ENCODE measurements at places on chromosomes 4 and X. TPM values are rescaled to one million over a fixed set of nuclear protein-coding genes. Genes with fewer than 3 reads are reported as not detected.

- no peak for DNase-seq
- H3K36me3 ChIP-seq: no peaks in the 10 kb centered on the region
- no peak overlapping the region for H3K27ac ChIP-seq
- H3K4me1 ChIP-seq: no peaks in the 10 kb centered on the region
Observed at GRCh38 chr4:158649111-158649680, 22.5 kb downstream of the C4orf46 start.

Gene SLC7A11
- 2.1 TPM for total RNA-seq

- H3K27me3 ChIP-seq: peaks cover 5% of the 10 kb centered on the region
- peak; percentile 47 for DNase-seq
- H3K4me1 ChIP-seq: peaks cover 23% of the 10 kb centered on the region
- H3K36me3 ChIP-seq: no peaks in the 10 kb centered on the region
Observed at GRCh38 chrX:68832101-68832416, 3.2 kb downstream of the EFNB1 start.

GRCh38 chr4:180240670-180241069, 2002.5 kb upstream of the TENM3 start:
- DNase-seq: no peak
- H3K27me3 ChIP-seq: no peaks in the 10 kb centered on the region
- H3K36me3 ChIP-seq: no peaks in the 10 kb centered on the region
- H3K4me1 ChIP-seq: no peaks in the 10 kb centered on the region
- no peak overlapping the region for H3K4me3 ChIP-seq

GRCh38 chrX:50475208-50475607, 4.6 kb upstream of the DGKK start:
- no peak overlapping the region for H3K27ac ChIP-seq
- H3K36me3 ChIP-seq: no peaks in the 10 kb centered on the region
- no peaks in the 10 kb centered on the region for H3K4me1 ChIP-seq
- DNase-seq: no peak
- no peak overlapping the region for H3K4me3 ChIP-seq

- H3K4me1 ChIP-seq: no peaks in the 10 kb centered on the region
- no peak overlapping the region for H3K4me3 ChIP-seq
- H3K27ac ChIP-seq: no peak overlapping the region
- H3K27me3 ChIP-seq: no peaks in the 10 kb centered on the region
- no peak for DNase-seq
- no peaks in the 10 kb centered on the region for H3K36me3 ChIP-seq
Observed at GRCh38 chr4:4639370-4639769, 97.5 kb upstream of the STX18 start.

DNA sequence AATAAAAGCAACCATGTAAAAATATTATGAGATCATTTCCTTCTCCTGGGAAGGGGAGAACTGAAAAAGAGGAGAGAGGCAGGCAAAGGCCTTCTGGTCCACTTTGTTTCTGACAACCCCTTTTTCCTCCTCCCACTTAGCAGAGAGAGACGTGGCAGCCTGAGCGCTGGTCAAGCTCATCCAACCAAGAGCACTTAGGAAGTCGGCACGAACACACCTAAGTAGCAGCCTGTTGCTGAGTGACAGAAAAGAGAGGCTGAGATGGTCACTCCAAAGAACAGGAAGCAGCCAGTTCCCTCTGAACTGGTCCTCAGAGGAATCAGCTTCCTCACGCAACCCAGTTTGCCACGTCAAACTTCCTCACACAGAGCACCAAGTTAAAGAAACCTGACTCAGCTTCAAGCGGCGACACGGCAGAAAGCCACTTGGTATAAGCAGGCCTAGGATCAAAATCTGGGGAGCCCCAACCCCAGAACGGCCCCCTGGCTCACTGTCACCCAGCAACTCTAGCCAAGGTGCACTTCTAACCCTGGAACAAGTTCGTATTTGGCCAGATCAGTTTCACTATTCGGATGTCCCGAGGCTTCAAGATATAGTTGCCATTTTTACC, 861 bp downstream of the SEC24D start:
- H3K4me3 ChIP-seq: peak overlapping the region; percentile 97
- H3K4me1 ChIP-seq: 0 out of 2 replicates have a peak, but pooled peaks cover 4% of the 10 kb centered on the region
- peak; percentile 43 for DNase-seq
- H3K27ac ChIP-seq: peak overlapping the region; percentile 40
- H3K36me3 ChIP-seq: peaks cover 15% of the 10 kb centered on the region

- DNase-seq: no peak
- H3K27ac ChIP-seq: no peak overlapping the region
- H3K27me3 ChIP-seq: no peaks in the 10 kb centered on the region
- no peaks in the 10 kb centered on the region for H3K36me3 ChIP-seq
- no peaks in the 10 kb centered on the region for H3K4me1 ChIP-seq
Observed at GRCh38 chr4:87953826-87954225, 21.7 kb upstream of the SPP1 start.

GRCh38 chr4:185346975-185347601, 48.6 kb downstream of the LRP2BP start:
- H3K36me3 ChIP-seq: no peaks in the 10 kb centered on the region
- H3K4me3 ChIP-seq: no peak overlapping the region
- no peaks in the 10 kb centered on the region for H3K4me1 ChIP-seq
- no peak overlapping the region for H3K27ac ChIP-seq
- no peak for DNase-seq
- H3K27me3 ChIP-seq: no peaks in the 10 kb centered on the region

DNA sequence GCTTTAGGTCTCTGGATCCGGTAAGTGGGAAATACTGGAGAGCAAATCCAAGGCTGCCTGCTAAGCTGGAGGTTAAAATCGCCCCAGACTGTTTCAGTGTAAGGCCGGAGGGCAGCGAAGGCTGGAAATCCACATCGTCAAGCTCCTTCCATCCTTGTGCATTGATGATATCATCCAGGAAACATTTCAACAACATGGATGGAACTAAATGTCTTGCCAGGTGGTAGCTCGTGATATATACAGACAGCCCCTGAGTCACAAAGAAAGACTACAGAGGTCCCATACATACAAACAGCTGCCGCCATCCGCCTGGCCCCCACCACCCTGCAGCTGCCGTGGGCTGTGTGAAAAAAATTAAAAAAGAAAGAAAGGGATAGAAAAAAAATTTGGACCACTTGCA, 148.9 kb upstream of the RBPJ start:
- H3K27ac ChIP-seq: peak overlapping the region; percentile 95
- no peaks in the 10 kb centered on the region for H3K36me3 ChIP-seq
- peaks cover 50% of the 10 kb centered on the region for H3K4me1 ChIP-seq

Gene HS3ST1
- not detected for total RNA-seq

DNA sequence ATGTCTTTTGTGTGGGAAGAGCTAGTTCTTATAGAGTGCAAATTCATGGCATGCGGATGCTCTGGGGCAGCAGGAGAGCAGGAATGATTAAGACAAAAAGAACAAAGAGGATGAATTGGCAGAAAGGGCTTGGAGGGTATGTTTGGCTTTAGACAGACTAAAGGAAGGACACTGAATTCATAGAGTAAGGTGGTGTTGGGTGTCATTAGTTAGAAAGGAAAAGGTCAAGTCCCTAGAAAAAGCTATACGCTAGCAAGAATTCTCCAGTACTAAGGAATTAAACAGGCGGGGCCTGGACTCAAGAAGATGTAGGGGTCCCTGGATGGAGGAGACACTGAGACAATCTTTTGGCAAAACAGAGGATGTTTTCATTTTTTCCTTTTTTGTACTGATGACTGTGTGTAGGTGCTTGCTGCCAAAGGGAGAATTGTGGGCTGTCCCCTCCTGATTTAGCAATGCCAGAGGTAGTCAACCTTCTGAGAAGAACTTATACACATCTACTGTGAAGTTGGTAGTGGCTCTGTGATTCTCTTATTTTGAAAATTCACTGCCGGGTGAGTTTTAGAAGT, 391.0 kb downstream of the SPRY1 start:
- peak overlapping the region; percentile 49 for H3K27ac ChIP-seq
- H3K27me3 ChIP-seq: no peaks in the 10 kb centered on the region
- H3K36me3 ChIP-seq: no peaks in the 10 kb centered on the region

Gene IL15
- total RNA-seq: 16.3 TPM

Gene GAGE12F
- not detected for total RNA-seq

DNA sequence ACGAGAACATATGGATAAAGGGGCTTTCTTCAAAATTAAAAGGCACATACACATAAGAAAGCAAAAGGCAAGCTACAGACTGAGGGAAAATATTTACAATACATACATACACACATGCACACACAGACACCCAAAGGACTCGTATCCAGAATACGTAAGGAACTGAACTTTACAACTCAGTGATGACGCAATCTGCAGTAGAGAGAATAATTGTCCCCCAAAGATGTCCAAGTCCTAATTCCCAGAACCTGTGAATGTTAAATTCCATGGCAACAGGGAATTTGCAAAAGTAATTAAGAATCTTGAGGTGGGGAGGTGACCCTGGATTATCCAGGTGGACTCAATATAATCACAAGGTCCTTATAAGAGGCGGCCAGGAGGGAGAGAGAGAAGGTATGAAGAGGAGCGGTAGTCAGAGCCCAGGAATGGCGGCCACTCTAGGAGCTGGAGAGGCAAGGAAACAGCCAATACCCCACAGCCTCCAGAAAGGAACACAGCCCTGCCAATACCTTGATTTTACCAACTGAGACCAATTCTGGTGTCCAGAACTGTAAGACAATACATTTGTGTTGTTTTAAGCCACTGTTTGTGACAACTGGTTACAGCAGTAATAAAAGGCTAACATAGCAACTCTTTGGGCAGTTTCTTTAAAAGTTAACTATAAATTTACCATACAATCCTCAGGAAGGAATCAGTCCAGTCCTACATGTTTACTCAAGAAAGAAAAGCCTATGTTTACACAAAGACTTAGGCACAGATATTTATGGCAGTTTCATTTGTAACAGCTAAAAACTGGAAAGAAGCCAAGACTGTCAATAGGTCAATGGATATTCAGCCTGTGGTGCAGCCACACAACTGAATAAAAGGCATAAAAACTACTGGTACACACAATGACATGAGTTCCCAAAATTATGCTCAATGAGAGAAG, 27.3 kb upstream of the STS start:
- no peak overlapping the region for H3K27ac ChIP-seq
- no peaks in the 10 kb centered on the region for H3K27me3 ChIP-seq
- no peaks in the 10 kb centered on the region for H3K36me3 ChIP-seq
- DNase-seq: no peak
- peaks cover 19% of the 10 kb centered on the region for H3K4me1 ChIP-seq
- H3K4me3 ChIP-seq: no peak overlapping the region

Gene NDST3
- 1.7 TPM for total RNA-seq

DNA sequence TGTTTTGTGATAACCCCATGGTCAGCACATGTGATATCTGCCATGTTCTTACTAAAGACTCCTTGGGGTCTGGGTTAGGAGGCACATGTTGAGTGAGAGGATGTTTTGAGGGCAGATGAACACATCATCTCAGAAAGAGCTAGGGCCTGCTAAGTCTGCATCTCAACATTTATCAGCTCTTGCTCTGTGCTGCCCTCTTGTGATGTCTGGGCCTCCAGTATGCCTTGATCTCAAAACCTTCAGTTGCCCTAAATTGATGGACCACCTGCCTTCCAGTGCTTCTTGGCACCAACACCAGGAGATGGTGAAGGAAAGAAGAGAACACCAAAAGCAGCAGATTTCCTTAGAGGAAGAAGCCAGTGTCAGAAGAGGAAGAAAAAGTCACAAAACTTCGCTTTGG, 22.5 kb downstream of the MID1 start:
- H3K36me3 ChIP-seq: peaks cover 12% of the 10 kb centered on the region
- H3K4me1 ChIP-seq: peaks cover 2% of the 10 kb centered on the region
- H3K27me3 ChIP-seq: no peaks in the 10 kb centered on the region
- no peak overlapping the region for H3K27ac ChIP-seq

Gene OTOP1
- not detected for total RNA-seq

Gene MXRA5
- total RNA-seq: 49.6 TPM

DNA sequence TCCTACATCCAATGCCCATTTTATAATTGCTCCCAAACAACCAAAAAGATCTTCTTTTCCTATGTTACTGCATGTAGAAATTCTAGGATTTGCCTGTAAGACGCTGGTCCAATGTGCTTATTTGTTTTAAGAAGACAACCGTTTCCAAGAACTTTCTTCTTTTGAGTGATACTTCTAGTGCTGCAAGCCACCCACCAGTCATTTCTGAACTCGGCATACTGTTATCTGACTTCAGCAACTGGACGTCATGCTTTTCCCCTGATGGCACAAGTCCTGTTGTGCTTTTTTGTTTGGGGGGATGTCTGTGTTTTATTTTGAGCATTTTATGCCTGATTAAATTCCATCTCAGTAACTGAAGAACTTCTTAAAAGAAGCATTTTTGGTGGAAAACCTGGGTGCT, 16.0 kb upstream of the RAP1GDS1 start:
- no peak overlapping the region for H3K4me3 ChIP-seq
- no peaks in the 10 kb centered on the region for H3K4me1 ChIP-seq
- no peak for DNase-seq

Gene CACNA1F
- total RNA-seq: not detected

DNA sequence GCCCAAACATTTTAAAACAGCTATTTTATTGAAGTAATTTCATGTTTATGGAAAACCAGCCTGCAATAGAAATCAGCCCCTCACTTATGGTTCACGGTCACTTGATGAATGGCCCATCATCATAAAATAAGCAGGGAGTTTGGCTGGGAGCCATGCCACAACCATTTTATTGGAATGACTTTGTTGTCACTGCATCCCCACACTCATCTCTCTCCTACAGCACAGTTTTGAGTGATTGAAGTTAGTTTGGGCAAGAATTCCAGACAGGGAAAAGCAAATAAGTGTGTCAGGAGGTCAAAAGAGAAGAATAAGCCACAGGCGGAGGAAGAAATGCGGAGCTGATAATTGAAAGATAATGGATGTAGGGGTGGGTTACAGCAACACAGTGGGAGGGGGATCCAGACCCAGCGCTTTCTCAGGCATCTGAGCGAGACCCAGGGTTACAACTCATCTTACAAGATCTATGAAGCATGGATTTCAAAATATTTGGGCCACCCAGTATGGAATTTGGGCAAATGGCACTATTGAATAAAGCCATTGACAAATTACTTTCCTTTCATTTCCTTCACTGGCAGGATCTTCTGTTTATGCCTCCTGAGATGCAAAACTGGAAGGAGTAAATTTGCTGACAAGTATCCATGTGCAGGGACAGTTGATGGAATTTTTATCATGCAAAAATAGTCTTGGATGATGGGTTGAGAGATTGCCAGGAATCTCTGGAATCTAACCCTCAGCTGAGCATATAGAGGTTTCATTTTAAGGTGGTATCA, 100.8 kb downstream of the SHROOM3 start:
- peak; percentile 63 for DNase-seq
- H3K27me3 ChIP-seq: no peaks in the 10 kb centered on the region
- no peak overlapping the region for H3K4me3 ChIP-seq
- no peaks in the 10 kb centered on the region for H3K36me3 ChIP-seq
- no peak overlapping the region for H3K27ac ChIP-seq

GRCh38 chr4:38128478-38129459, 168.6 kb downstream of the PTTG2 start:
- DNase-seq: peak; percentile 94
- peak overlapping the region; percentile 90 for H3K27ac ChIP-seq
- H3K36me3 ChIP-seq: 0 out of 2 replicates have a peak, but pooled peaks cover 2% of the 10 kb centered on the region
- peaks cover 46% of the 10 kb centered on the region for H3K4me1 ChIP-seq

Measured in SJCRH30 (cell line).